Activated CD8-positive, alpha-beta memory T cell treated with anti-CD3 and anti-CD28 coated beads, Interleukin-2, amount 50 U/mL, for 4 hours (primary cell): ENCODE measurements at places on chromosomes 3 and 15.

DNA sequence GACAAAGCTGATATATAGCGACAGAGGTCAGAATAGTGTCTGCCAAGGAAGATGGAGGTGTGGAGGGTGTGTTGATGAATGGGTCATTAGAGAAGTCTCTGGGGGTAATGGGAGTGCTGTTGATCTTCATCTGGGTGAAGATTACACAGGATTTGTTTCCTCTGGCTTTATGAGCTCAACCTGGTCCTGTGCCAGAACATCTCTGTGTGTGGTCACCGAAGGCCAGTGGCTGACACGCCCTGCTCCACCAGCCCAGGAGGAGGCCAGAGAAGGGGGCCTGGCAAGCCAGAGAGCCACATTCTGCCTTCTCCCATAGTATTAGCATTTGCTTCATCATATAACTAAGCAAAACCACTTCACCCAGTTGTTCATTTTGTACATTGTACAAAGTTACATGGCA, 121.1 kb downstream of the ZNF621 start:
- DNase-seq = no peak

DNA sequence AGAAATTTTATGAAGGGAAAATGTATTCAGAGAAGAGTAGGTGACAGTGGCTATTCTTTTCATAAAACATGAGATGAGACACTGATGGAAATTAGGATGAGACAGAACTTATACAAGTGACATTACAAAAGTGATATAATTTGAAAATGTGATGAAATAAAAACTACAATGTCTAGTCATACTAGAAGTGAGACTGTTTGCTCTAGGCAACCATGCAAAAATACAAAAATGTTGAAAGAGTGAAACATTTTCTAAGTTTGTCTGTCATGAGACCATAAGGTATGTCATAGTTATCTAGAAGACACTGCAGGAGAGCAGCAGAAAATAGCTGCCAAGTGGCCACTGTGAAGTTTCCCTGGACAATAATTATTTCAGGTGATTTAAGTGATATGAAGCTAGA, 459.5 kb downstream of the DIPK2A start:
- DNase-seq = no peak

- no peak for DNase-seq
Measured at GRCh38 chr15:94185547-94186236, 45.7 kb upstream of the MCTP2 start.

GRCh38 chr3:128875556-128876120, 3.8 kb upstream of the ACAD9 start:
- DNase-seq = peak; percentile 62

DNA sequence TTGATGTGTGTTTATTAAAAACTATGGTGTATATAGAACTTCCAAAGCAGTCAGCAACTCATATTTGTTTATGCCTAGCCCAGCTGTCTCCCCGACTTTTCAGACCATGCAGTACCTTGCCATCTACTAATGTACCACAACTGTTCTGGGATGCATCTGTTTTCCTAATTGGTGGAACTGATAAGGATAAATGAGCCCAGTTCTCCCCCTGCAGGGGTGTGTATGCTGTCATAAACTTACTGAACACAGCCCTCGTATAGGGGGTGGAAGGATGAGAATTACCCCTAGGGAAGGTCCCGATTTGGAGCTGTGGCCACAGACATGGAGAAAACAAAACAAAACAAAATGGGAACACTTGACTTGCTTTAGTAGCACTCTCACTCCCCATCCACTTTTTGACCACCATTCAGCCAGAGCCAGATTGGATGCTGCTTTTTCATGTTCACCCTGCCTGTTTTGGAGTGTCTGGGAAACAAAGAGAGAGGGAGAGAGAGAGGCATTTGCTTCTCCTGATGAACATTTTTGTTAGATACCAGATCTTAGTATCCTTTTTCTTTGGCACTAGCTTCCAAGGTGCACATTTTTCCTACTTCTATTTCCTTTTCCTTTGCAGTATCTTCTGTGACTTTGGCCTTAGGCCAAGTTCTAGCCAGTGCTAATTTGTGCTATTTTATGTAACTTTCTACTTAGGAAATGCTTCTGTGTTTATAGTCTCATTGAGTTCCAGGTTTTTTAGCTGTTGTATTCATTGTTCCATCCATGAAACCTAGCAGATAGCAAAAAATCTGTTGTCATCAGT, 29.1 kb downstream of the CADM2 start:
- DNase-seq = no peak

GRCh38 chr3:108088146-108088545, 2.7 kb downstream of the CD47 start:
- DNase-seq = no peak

GRCh38 chr3:167743799-167744198, 8.3 kb downstream of the SERPINI1 start:
- no peak for DNase-seq
